ENCODE measurements at places on chromosomes 2 and 18. TPM values are rescaled to one million over a fixed set of nuclear protein-coding genes. Genes with fewer than 3 reads are reported as not detected.
A peak's percentile ranks its signal among the peaks of the same experiment; 100 is the strongest.

The EFR3B gene
- 1.7 TPM for total RNA-seq

The C2orf78 gene
- total RNA-seq: not detected

The CYP27C1 gene
- 0.88 TPM for total RNA-seq

The LINC00305 gene
- total RNA-seq: not detected

The ICOS gene
- total RNA-seq: not detected

The CHN1 gene
- 9.8 TPM for total RNA-seq

DNA sequence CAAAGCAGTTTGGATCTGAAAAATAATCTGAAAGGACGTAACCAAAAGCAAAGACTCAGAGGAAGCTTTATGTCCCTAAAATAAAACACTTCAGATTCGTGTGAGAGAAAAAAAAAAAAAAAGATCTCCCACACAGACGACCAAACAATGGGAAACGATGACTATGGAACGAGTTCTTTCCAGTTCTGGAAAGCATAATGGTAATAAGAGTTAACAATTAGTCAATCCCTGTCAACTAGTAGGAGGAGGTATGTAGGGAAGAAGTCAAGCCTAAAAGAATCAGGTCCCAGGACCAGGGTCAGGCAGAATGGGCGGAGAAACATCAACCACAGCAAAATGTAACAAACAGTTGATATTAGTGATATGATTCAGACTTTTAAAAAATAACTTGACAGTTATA lies 170.3 kb upstream of the SETBP1 start:
- DNase-seq: no peak

DNA sequence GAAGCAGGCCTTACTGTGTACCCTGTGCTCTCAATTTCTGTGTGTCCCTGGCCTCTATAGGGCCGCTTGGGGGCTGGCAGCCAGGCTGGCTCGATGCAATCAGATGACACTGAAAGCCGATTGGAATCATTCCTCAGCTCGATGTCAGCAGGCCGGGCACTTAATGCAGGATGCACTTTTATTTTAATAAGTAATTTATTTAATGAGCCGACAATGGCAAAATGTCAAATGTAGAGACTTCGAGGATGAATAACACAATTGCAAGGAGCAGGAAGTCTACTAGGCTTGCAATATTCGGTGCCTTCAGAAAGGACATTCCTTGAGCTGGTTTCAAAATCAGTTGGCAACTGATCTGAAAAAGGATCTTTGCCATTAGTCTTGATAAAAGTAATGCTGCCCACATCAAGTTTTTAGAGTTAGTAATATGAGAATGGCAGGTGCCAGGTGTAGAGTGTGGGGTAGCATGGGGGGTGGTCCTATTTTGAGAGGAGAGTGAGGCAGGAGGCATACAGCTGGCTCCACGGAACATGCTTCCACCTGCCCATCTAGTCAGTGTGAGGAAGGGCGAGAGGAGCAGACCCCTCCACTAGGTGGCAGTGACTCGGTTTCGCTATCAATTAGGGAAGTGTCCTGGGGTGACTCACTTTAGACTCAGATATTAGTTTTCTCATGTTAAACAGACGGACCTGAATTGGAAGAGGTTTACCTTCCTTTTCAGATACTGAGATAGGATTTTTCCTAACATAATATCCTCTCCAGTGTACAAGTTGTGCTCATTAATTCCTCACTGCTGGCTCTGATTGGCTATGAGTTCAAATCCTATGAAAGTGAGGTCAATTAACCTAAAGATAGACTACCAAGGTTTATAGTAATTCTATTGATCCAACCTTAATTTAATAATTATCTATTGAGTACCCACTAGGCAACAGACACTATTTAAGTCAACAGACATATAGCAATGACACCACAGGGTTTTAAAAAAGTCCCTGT lies 80.9 kb downstream of the NABP1 start:
- no peak for DNase-seq

DNA sequence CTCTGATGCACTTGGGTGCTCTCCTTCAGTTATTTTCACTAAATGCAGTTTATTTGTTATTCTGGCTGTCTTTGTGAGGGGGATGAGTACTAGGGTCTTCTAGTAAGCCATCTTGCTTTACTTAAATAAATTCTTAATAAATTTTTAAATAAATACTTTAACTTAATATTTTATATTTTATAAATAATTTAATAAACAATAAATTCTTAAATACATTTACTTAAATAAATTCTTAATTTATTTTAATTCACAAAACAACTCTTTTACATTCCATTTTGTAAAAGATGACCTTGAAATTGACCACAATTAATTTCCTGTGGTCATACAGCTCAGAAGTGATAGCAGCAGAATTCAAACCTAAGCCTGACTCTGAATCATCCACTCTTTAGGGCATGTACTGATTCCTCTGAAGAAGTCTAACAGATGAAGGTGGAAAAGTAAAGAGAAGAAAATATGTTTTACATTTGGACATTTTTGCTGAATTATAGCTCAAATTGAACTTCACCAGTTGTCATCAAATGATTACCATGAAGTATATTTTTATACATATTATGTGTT lies 28.8 kb downstream of the MYL1 start:
- DNase-seq: no peak

- no peak for DNase-seq
Measured at GRCh38 chr18:24678626-24679025, 218.2 kb downstream of the HRH4 start.

DNA sequence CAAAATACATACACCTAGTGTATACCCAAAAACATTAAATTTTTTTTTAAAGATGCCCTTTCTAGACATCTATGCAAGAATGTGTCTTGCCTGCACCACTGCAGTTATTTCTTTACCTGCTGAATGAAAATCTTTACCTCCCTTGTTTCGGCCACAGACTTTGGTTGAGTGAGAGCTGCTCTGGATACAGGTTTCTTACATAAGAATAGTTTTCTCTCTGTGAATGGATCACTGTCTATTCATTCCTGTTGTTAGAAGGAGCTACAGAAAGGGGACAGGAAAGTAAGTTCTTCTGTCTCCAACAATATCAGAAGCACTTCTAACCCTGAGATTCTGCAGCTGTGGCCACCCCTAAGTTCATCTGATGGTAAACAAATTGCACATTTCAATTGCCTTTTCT lies 113.0 kb upstream of the CDCA7 start:
- no peak for DNase-seq

DNA sequence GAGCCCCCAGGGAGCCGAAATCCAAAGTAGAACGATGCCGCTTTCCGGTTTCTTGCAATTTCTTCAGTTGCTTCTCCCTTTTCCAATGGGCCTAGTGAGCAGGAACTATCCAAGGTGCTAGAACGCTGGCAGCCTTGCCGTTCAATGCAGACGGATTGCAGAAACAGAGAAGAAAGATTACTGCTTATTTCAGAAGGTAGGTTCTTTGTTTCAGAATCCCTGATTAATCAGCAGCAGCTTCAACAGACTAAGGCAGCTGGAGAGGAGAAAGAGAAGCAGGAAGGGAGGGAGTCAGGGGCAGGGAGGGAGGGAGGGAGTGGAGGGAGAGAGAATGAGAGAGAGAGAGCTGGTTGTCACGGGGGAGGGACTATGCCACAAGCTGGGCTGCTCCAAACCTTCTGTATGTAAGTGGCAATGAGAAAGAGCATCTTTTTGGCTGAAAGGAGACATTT lies 576 bp downstream of the NYAP2 start:
- DNase-seq: peak; percentile 79

- DNase-seq: no peak
Measured at GRCh38 chr2:985317-985898, 34.8 kb downstream of the SNTG2 start.

DNA sequence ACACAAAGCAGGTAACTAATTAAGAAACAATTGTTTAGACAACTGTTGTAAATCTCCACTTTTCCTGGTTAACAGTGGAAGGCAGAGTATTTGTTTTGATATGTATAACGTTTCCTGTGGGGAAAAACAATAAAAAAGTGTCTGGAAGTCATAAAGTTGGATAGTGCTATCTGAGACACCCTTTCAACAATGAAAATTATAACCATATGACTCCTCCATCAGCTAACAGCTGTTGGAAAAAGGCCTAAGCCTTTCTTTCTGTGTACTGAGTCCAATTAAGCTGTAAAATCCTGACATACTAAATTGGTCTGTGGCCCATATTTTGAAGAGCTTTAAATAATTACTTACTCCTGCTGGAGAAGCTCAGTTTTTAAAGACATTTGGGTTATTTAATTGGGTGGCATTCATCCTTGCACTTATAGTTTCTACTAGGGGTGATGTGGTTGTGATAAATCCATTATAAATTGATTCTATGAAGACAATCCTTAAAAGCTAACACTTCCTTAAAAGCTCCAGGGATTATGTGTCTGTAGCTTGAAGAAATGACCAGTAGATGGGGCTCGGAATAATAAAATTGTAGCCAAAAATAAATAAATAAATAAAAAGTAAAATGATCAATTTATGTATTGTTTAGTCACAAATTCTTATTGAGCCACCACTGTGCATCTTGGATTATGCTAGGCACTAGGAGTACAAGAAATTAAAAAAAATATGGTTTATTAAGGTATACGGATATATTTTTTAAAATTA lies 698.1 kb upstream of the NXPH2 start:
- no peak for DNase-seq

DNA sequence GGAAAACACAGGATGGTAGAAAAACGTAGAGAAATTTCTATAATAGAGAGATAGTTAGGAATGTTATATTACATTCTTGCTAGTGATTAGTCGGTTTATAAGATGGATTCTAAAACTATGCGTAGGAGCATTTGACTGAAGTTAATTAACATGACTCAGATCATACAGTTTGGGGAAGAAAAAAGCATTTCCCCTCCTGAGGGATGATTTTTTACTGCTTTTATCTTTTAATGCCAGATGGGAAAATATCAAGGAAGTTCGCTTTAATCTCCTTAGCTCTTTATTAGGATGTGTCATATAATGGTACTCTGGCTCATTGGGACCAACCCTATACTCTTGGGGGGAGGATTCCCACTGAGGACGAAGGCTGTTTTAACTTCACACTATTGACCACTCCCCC lies 502.1 kb downstream of the TGIF1 start:
- no peak for DNase-seq

- no peak for DNase-seq
Measured at GRCh38 chr2:152176113-152176714, 651 bp upstream of the STAM2 start.

- no peak for DNase-seq
Measured at GRCh38 chr18:54060343-54061005, 164.0 kb downstream of the MBD2 start.

All from posterior vena cava (tissue), 2 donors.